Dermis microvascular lymphatic vessel endothelial cell (primary cell): ENCODE measurements at places on chromosomes 11 and 22. TPM values are rescaled to one million over a fixed set of nuclear protein-coding genes. Genes with fewer than 3 reads are reported as not detected.
A peak's percentile ranks its signal among the peaks of the same experiment; 100 is the strongest.

The FXYD6 gene
- total RNA-seq, result 0.51 and 7.3 TPM in 2 replicates

The LRRC55 gene
- 0.13 TPM in 2 replicates for total RNA-seq

The TAF1D gene
- 67.5 and 85.4 TPM in 2 replicates for total RNA-seq

The OR5AN1 gene
- total RNA-seq, result not detected in 2 replicates

The FAM83F gene
- total RNA-seq, result not detected in 2 replicates

The CYB5R2 gene
- total RNA-seq, result 0.25 and 0.77 TPM in 2 replicates

The MMP10 gene
- 3.5 and 10.1 TPM in 2 replicates for total RNA-seq

The MS4A8 gene
- not detected in 2 replicates for total RNA-seq

The PRODH gene
- total RNA-seq, result not detected in 2 replicates

The PRG2 gene
- under 0.01 TPM in 1 of 2 replicates, not detected in the other for total RNA-seq

GRCh38 chr11:132559331-132560036, 972.8 kb downstream of the OPCML start:
- no peak for DNase-seq

GRCh38 chr22:41931701-41932269, 5.2 kb upstream of the TNFRSF13C start:
- no peak for DNase-seq

DNA sequence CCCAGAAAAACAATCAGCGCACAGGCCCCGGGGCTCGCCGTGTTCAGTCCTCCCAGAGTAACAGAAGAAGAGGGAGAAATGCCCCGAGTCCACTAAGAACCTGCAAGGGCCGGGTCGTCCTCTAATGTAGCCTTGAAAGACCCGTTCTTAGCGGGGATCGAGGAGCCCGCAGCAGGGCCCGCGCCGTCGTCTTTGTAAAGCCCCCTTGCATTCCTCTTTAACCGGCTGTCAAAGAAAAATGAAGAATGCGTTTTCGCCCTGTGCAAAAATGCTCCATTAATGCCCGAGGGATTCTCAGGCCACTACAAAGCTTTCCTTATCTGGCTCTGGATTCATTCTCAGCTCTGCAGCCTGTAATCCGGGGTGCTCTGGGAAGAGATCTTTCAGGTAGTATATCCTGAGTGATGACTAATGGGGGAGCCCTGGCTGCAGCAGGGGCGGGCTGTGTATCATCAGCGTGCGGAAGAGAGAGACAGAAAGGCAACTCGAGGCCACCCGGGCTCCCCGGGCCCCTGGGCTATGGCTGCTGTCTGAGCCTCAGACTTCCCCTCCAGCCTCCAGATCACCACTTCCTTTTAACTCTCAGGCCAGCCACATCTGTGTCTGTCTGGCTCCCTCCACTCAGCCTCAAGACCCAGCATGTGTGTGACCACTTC, 78.2 kb downstream of the FBLN1 start:
- no peak for DNase-seq

- no peak for DNase-seq
These were observed 227.5 kb downstream of the CTTN start for GRCh38 chr11:70625582-70626518.

DNA sequence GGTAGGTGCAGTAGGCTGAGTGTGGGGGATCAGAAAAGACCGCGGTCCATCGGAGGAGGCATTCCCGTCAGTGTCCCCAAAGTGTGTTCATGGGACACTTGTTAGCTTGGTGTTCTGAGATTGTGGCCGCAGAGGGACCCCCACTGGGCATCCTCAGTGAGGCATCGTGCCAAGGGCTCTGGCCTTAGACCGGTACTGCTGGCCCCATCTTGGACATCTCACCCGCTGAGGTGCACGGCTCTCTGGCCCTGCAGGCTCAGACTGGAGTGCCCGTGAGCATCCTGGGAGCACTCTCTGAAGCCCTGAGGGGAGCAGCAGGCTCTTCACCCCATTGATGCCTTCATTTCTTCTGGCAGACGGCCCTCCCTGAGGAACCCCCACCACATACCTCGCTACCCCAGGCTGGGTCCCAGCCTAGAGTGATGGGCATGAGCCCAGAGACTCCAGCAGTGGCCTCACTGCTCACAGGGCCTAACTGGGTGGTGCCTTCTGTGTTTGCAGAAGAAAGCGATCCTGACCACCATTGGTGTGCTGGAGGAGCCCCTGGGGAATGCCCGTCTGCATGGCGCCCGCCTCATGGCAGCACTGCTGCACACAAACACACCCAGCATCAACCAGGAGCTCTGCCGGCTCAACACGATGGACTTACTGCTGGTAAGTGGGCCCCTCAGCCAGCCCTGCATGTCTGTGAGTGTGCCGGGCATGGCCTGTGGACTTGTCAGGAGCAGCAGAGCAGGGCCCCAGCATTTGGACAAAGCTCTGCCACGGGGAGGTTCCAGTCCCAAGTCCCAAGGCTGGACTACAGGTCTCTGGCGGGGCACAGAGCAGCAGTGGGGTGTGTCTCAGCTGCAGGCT, 51.6 kb downstream of the SBF1 start:
- no peak for DNase-seq

- DNase-seq, result no peak
These were observed 49.6 kb downstream of the CNTF start for GRCh38 chr11:58671983-58672633.

- no peak for DNase-seq
These were observed 7.2 kb upstream of the PLXNB2 start for GRCh38 chr22:50314455-50315288.

DNA sequence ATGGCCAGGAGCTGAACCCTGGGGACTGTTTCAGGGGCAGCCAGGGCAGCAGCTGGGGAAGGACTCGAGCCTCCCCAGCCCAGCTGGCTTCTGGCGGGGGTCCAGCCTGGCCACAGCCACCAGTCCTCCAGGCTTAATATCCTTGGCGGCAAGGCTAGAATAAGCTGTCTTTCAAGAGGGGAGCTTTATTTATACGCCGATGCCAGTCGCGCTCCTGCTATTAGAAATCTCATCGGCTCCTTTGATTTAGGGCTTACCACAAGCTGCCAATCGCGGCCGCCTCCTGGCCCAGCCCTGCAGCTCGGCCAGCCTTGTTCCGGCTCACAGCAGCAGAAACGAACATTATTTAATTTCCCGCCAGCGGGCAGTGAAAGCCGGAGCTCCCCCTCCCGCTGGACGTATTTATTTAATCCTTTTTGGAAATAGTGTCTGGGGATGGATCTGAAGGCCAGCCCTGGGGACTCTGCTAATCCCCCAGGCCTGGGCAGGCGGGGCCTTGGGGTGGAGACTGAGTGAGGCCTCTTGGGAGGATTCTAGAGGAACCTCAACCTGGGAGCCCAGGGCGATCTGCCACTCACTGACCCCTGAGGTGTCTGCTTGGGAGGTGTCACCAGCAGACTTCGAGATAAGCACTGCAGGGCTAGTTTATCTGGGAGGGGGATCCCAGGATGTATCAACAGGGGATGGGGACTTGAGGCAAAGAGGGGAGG, 363.1 kb downstream of the MN1 start:
- no peak for DNase-seq

DNA sequence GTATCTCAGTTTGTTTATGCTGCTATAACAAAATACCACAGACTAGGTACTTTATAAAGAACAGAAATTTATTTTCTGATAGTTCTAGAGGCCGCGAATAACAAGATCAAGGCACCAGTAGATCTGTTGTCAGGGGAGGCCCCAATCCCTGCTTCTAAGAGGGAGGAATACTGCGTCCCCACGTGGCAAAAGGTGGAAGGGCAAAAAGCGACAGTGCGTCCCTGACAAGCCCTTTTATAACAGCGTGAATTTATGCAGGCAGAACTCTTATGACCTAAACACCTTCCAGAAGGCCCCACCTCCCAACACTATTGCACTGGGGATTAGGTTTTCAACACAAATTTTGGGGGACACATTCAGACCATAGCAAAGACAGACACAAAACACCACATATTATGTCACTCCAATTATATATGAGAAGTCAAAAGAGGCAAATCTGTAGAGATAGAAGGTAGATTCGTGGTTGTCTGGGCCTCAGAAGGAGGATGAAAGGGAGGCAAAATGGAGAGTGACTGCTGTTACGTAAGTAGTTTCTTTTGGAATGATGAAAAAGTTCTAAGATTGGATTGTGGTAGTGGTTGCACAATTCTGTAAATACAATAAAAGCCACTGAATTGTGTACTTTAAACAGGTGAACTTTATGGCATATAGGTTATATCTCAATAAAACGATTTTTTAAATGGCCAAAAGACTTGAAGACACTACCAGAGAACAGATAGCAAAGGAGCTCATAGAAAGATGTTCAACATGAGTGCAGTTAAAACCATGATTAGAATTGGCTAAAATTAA, 30.1 kb upstream of the TNRC6B start:
- DNase-seq, result no peak

DNA sequence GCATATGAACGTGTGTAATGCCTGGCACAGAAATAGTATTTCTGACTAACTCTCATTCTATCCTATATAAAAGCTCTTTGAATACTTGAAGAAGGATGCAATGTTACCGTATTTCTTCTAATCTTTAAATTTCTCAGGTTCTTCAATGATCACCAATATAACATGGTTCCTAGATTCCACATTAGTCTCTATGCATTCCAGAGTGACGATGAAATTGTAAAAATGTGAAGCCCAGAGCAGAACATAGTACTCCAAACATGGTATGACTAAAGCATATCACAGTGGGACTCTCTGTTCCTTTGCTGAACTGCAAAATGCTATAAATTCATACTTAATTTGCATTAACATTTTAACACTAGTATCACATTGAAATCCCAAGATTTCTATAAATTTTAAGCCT, 877.6 kb upstream of the CHORDC1 start:
- DNase-seq, result no peak

DNA sequence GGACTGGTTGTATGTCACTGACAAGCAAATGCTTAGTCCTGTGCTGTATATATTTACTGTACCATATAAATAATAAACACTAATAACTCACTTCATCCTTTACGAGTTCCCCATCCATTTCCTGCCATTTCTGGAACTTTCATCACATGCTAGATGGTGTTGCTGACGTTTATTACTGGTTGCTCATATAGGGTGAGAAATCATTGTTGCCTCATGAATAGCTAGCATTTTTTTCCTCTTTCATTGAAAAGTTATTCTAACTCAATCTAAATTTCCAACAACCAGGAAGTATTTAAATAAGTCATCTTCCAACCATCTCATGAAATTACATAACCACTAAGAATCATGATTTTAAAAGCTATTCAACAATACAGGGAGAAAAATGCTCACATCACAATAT, 88.6 kb upstream of the RCN1 start:
- no peak for DNase-seq

- no peak for DNase-seq
These were observed 21.6 kb downstream of the MAPK1 start for GRCh38 chr22:21845558-21846453.

DNA sequence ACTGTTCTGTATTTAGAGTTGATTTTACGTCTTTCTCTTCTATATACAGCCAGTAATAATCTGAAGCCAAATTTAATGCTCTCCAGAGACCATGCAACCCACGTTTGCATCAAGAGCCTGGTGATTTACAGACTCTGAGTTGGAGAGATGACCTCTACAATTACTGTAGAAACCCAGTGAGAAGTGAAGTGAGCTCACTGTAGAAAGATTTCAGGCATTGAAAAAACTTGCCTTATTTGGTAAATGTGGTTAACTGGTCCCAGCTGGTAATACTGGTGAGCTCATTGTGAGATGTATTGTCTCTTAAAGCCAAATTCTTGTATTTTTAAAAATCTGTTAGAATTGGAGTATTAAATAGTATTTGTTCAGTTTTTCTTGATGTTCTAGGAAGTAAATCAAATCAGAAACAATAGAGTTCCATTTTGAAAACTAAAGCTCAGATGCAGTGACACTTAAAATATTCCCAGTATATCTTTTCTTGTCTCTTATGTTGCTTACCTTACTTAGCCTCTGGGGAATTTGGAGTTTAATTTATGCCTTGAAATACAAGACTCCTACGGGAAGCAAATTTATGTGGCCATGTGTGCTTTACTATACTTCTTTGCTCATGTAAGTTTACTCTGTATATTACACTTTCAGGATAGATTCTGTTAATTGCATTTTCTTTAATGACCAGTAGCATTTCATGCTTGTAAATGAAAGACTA, 189.9 kb downstream of the ARHGAP42 start:
- DNase-seq, result peak; percentile 18

- DNase-seq, result peak; percentile 87
These were observed 17.3 kb downstream of the MS4A6A start for GRCh38 chr11:60165538-60165937.

DNA sequence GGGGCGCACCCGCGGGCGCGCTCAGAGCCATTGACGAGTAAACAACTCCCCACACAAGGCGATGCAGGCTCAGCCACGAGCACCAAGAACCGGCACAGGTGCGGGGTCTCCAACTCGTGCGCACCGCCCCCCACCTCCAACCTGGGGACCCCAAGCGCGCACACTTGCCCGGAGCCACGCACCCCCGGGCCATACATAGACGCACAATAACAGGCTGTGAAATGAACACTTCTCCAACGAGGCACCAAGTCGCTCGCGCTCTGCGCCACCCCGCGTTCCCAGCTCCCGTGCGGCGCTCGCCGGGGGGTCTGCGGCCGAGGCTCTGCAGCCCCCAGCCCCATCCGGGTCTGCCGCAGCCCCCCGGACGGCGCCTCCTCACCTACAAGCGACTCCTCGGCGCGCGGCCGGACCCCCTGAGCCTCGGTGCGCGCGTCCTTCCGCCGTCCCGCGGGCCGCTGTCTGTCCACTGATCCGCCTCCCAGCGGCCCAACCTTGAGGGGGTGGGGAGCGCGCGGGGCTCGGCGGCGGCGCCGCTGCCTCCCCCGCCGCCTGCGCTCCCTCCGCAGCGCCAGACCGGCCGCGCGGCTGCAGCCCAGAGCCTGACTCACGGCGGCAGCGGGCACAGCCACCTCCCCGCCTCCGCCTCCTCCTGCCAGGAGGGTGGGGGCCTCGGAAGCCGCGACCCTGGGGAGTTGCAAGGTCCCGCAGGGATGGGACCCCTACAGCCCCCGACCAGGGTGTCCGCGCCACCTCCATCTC, 1.6 kb downstream of the IFITM10 start:
- DNase-seq, result no peak

DNA sequence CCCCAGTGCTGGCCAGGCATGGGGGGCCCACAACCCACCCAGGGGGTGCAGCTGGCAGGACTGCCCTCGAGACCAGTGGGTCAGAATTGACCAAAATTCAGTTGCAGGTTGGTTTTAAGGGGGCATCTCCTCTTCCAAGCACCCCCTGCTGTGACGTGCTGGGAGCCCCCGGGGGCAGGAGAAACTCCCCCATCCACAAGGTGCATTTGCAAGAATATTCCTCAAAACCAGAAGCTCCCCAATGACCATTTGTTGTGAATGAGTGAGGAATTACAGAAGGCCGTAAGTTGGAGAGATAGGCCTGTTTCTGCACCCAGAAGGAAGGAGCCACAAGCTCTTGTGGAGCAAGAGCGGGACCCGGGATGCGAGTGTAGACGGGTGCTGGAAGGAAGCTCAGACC, 414.5 kb downstream of the BRD1 start:
- DNase-seq, result no peak
